Occipital lobe (tissue), 3 donors: ENCODE measurements at places on chromosomes 11 and 22. TPM values are rescaled to one million over a fixed set of nuclear protein-coding genes. Genes with fewer than 3 reads are reported as not detected.

The DSCAML1 gene
- 7.6 TPM for total RNA-seq

The PRODH gene
- total RNA-seq = 0.94 TPM

The OR4A47 gene
- total RNA-seq = not detected

The FXYD2 gene
- total RNA-seq = 0.62 TPM

The IL18 gene
- 2.0 TPM for total RNA-seq

The MB gene
- not detected for total RNA-seq

The VPS37C gene
- total RNA-seq = 4.5 TPM

The OR4C5 gene
- total RNA-seq = not detected

The MALAT1 gene
- 11,800 TPM for total RNA-seq
